IPS DF 19.7 (cell line): ENCODE measurements at places on chromosomes 3 and 15.

DNA sequence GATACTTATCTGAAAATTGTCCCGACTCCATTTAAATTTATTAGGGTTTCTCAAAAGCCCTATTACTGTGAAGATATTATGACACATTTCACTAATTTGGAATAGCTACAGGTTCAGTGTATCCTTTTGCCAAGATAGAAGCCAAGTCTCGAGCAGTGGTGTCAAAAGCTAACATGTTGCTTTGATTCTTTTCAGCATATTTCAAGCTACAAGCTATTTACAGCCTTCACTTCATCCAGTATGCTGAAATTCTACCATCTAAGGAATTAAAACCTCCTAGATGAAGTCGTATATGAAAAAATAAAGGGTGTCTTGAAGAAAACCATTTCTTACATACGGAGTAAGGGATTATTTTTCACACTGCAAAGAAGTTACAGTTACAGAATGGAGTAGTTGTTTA is 31.2 kb upstream of the ADAMTS9 start:
- no peak for DNase-seq

- no peak for DNase-seq
These were observed 101.8 kb downstream of the BDH1 start for GRCh38 chr3:197454014-197454413.

DNA sequence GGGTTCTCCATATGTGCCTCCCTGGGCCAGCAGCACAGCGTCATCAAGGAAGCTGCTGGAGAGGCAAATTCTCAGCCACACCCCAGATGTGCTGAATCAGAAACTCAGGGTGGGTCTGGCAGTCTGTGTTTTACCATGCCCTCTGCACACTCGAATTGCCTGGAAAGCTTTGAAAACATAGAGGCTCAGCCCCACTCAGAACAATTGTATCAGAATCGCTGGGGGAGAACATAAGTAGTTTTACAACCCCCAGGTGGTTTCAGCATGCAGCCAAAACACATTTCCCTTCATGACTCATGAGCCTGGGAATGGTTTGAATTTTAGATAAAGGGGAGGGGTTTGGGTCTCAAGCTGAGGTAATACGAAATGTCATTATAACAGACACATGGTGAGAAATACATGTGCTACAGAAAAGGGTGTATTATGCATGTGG is 9.6 kb downstream of the TGM4 start:
- no peak for DNase-seq

- DNase-seq: no peak
These were observed 52.6 kb upstream of the RAB6B start for GRCh38 chr3:133948131-133948810.

DNA sequence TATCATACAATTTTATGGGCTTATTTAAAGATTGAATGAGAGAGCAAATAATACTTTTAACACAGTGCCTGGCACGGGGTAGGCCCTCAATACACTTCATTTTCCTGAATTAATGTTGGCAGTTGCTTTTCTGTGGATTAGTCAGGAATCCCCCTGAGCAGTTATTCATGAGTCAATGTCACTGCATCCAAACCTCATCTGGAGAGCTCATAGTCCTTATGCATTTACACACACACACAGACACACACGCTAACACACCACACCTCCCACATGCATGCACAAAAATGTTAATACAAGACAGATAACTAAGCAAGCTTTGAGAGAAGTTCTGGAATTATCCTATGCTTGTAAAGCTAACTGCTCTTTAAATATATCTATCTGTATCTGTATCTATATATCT is 34.0 kb upstream of the TNFAIP8L3 start:
- DNase-seq: no peak

- DNase-seq: no peak
These were observed 3.3 kb upstream of the USP4 start for GRCh38 chr3:49343163-49343562.

- no peak for DNase-seq
These were observed 1064.4 kb upstream of the CFAP20DC start for GRCh38 chr3:60114191-60114590.

GRCh38 chr15:66144978-66145725 is 108.4 kb downstream of the MEGF11 start:
- DNase-seq: no peak

DNA sequence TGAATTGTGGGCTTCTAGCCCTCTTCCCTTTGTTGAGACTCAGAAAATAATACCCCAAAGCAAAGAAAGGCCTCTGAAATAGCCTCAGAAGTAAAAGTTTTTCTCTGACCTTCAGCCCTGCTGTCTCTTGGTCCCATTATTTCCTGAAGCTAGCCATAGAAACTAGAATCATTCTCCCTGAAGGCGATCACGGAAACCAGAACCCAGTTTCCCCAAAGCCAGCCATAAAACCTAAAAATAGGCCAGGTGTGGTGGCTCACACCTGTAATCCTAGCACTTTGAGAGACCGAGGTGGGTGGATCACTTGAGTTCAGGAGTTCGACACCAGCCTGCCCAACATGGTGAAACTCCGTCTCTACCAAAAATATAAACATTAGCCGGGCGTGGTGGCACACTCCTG is 27.2 kb downstream of the EXD1 start:
- no peak for DNase-seq

DNA sequence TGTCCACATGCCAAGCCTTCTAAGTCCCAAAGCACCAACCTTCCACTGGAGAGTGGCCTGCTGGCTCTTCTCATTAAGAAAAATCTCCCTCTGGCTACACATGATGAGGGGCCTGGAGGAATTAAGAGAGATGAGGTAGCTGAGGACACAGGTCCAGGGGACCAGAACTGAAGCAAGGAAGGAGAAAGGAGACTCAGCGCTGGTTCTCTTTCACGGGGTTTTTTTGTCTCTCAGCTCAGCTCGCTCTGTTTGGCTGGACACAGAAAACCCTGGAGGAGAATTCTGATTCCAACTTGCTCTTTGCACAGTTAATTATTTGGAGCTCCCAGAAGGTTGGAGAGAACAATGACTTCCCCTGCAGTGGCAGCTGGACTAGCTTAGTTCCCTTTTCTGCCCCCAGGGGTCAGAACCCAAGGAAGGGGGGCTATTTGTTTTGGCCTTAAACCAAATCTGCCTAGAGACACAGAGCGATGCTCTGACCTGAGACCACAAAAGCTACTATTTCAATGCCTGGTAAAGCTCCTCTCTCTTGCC is 507.6 kb downstream of the FHIT start:
- peak; percentile 15 for DNase-seq

DNA sequence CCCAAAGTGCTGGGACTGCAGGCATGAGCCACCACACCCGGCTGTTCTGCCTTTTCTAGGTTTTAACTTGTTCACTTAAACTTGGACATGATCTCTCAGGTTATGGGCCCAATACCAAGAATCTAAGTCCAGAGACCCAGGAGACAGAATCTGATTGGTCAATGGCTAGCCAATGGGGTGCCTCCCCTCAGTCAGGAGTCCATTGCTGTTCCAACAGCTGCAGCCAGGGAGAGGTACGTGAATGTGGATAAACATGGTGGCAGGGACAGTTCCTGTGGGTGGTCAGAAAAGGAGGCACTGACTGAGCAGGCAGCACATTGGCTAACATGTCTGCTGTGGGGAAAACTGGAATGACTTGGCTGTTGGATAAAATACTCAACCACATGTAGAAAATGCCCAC is 140.3 kb downstream of the RPLP1 start:
- no peak for DNase-seq

DNA sequence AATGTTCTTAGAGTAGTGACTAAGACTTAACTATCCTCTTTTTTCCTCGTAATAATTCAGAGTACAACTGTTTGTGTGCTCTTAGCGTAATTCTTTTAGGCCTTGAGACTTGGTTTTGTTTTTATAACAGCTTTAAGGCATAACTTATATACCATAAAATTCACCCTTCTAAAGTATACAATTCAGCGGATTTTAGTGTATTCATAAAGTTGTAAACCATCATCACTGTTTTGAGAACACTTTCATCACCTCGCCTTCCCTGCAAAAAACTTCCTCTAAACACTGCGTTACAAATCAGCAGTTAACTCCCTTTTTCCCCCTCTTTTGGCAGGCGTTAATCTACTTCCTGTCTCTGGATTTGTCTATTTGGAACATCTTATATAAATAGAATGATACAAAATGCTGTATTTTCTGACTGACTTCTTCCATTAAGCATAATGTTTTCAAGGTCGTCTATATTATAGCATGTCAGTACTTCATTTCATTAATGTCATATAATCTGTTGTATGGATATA is 18.7 kb downstream of the DNAJC13 start:
- DNase-seq: no peak

DNA sequence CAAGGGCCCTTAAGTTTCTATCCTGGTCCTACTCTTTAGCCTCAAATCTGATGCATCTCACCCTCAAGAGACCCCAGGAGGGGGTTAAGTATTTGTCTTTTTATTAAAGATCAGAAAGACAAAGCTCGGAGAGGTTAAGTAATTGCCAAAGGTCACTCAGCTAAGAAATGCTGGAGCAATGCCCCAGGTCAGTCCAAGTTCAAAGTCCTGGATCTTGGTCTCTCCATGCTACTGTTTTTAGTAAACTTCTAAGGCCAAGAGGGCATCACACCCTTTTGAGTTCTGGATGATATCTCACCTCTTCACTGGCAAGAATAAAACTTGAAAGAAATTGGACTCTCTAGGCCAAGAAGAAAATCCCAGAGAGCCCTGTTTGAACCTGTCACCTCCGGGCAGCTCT is 488.6 kb downstream of the MAGI1 start:
- no peak for DNase-seq

GRCh38 chr3:104628185-104628789 is 738.4 kb upstream of the ALCAM start:
- peak; percentile 20 for DNase-seq

- no peak for DNase-seq
These were observed 51.2 kb upstream of the ADGRG7 start for GRCh38 chr3:100558233-100558632.

DNA sequence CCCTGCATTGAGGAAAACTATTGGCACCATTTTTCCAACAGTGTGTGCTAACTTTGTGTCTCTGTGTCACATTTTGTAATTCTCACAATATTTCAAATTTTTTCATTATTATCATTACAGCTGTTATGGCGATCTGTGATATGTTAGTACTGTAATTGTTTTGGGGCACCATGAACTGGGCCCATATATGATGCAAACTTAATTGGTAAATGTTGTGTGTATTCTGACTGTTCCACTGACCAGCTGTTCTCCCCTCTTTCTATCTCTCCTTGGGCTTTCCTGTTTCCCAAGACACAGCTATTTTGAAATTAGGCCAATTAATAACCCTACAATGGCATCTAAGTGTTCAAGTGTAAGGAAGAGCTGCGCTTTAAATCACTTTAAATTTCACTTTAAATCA is 2.2 kb upstream of the CYP8B1 start:
- DNase-seq: no peak

- no peak for DNase-seq
These were observed 218.3 kb downstream of the NTRK3 start for GRCh38 chr15:88038261-88038660.

DNA sequence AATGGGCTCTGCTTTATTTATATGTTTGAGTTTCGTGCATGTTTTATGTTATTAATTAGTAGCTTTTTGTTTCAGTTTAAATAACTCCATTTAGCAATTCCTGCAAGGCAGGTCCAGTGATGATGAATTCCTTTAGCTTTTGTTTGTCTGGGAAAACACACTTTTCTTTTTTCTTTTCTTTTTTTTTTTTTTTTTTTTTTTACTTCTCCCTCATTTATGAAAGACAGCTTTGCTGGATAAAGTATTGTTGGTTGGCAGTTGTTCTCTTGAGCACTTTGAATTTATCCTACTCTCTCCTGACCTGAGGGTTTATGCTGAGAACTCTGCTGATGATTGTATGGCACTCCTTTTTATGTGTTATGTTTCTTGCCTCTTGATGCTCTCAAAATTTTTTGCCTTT is 35.7 kb downstream of the TMEM39A start:
- no peak for DNase-seq

DNA sequence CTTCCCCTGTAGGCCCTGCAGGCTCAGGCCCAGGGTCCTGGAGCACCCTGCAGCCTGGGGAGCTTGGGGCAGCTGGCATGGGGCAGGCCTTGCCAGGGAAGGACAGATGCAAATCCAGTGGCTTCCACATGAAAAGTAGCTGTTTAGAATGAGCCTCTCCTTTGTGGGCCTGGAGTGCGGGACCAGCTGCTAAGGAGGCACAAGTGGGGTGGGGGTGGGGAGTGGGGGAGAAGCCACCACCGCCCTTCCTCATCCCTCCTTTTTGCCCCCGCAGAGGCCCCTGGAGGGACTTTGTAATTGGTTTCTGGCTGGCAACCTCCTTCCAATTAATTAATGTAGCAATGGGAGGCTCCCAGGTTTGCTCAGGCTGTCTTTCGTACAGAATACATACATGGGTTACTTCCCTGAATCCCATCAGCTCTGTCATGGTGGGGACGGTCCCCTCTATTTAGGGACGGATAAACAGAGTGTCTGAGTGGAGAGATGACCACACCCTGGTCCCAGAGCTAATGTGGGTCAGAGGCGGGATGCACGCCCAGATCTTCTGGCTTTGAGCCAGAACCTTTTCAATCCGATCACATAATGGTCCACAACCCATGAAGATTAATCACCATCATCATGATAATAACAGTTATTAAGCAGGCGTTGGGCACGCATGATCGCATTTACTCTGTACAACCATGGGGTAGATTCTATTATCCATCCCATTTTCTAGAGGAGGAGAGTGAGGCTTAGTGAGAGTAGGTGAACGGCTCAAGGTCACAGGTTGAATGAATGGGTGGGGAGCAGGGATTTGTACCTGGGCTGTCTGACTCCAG is 6.2 kb downstream of the CORO2B start:
- DNase-seq: no peak

DNA sequence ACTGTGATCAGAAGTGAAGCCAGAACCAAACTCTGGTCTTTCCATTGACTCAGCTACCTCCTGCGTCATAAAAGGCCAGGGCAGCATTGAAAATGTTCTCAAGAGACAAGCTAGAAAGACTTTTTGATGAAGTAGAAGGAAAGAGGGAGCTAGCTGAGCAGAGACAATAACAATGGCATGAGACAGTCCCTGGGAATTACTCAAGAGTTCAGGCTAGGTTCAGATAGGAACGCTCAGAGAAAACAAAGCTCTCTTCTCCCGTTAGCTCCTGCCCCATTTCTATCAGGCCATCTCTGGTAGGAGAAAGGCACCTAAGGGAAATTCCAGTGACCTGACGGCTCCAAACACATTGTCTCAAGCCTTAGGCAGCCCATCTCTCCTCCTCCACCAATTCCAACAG is 7.0 kb upstream of the OXTR start:
- DNase-seq: no peak

DNA sequence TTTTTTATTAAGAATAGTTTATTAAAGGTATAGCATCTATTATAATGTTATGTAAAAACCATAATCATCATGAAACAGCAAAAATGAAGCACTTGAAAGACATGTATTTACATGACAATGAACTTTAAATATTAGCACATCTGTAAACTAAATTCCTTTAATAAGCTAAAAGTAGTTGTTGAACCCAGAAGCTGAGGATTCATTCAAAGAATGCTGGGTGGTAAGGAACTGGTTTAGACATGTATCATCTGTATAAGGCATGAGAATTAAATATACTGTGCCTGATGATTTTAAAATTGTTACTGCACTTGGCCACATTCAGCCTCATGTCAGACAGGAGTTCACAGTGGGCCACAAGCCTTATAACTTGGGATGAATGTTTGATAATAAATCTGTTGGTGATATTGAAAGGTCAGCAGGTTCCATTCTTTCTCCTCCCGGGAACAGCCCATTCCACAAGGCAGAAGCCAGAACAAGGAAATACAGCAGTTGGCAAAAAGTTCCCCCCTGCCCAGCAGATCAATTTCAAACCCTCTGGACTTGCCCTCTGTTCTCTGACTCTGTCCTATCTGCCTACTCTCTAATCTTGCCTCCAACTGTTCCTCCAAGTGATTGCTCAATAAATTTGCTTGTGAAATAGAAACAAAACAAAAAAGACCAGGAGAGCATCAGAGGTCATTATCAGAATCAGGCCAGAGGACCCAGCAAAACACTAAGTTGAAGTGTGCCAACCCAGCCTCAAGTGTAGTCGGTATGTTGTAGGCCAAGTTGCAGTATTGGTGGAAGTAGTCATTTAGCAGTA is 49.8 kb upstream of the TEX264 start:
- no peak for DNase-seq
